ENCODE measurements at places on chromosomes 11 and 22.

GRCh38 chr11:118893662-118894061 is 10.0 kb downstream of the CXCR5 start:
- DNase-seq: no peak

DNA sequence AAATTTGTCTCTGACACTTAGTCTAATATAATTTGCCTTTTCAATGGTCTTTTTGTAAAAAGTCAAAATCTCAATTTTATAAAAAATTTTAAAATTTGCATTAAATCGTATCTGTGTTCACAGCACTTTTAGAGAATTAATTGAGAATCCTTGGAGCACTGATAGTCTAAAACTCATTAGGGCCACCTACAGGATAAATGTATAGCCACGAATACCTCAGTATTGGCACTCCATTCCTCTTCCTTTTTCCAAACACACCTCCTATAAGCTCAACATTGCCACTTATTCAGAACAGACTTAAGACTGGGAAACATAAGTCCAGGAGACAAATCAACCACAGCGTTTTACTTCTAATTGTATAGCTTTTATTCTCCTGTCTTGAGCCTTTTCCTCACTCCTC is 776.0 kb upstream of the ARHGAP42 start:
- DNase-seq: no peak

DNA sequence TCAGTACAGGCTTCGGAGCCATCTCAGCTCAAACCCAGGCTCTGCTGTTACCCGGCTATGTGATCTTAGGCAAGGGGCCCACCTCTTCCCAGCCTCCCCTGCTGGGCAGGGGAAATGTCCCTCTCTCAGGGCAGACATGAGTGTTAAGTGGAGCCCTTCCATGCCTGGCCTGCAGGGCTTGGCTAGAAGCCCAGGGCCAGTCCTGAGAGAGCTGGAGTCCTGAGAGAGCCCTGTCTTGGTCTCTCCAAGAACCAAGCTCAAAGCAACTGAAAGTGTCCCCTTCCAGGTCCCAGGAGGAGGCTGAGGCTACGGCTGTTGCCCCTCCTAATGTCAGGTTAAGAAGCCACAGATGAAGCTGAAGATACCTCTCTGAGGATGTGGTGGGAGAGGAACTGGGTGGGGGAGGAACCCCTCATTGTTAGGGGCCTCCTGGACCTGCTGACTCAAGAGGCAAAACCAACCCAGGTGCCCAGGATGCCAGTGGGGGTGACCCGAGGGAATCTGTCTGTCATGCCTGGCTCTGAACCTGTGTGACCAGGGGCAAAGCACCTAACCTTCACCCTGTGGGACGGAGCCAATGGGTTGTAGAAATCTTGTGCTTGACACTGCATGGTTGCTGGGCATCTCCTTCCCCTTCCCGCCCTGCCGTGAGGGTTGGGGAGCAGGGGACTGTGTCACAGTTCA is 4.2 kb downstream of the ZP1 start:
- no peak for DNase-seq

- DNase-seq: peak; percentile 78
These were observed 39.6 kb downstream of the BCR start for GRCh38 chr22:23219822-23220484.

- no peak for DNase-seq
These were observed 66.1 kb upstream of the SPON1 start for GRCh38 chr11:13896175-13896980.
